CD4-positive, alpha-beta T cell treated with Interleukin-6 for 4 hours (primary cell): ENCODE measurements at places on chromosomes 7 and 10.

GRCh38 chr7:155961241-155962190 lies 149.3 kb upstream of the SHH start:
- no peak for DNase-seq

DNA sequence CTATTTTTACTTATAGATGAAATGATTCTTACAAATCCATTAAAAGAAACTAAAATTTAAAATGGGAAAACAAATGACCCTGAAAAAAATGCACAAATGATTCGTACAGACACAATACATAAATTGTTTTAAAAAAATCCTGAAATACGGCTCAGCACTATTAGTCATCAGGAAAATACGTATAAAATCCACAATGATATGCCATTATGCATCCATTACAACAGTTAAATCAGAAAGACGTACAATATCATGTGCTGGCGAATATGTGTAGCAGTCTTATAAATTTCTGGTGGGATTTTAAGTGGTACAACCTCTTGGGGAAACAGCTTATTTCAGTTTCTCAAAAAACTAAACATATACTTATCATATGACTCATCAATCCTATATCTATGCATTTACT lies 600.1 kb upstream of the STEAP1 start:
- no peak for DNase-seq

- DNase-seq, result no peak
Observed at GRCh38 chr10:77901743-77902142, 24.8 kb downstream of the DLG5 start.

- DNase-seq, result no peak
Observed at GRCh38 chr10:521261-522250, 167.9 kb downstream of the DIP2C start.

DNA sequence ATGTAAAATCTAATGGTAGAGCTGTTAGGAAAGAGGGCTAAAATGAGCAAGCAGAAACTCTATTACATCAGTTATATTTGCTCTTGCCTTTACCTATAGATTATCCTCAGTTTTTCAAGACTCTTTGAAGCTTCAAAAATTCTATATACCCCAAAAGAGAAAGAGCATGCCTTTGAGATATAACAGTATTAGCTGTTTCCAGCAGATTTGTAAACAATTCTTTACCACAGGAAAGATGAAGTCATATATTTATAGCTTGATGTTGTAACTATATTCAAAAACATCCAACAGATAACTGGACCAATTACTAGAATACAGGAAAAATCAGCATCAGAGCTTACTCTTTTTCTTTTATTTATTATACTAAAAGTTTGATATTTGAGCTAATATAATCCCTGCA lies 416.2 kb upstream of the TPK1 start:
- no peak for DNase-seq

DNA sequence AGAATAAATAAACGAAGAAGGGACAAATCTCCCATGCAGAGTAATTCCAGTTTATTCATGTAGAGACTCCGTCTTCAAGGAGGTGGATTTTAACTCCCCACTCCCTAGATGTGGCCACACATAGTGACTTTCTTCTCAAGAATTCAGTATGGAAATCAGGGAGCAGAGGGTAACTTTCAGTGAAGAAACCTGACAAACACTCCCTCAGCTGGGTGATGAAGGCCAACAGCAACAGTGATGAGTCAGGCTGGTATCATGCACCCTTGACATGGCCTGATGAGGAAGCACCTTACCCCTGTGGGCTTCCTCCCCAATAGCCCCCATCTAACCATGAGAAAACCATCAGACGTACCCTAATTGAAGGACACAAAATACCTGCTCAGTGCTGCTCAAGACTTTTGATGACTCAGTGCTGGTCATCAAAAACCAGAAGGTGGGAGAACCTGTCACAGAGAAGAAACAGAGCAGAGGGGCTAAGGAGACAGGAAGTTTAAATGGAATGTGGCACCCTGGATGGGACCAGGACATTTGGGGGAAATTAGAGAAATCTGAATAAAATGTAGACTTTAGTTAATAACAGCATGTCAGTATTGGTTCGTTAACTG lies 50.6 kb downstream of the ADAMTS14 start:
- no peak for DNase-seq

GRCh38 chr10:30186371-30186875 lies 127.0 kb upstream of the JCAD start:
- no peak for DNase-seq

DNA sequence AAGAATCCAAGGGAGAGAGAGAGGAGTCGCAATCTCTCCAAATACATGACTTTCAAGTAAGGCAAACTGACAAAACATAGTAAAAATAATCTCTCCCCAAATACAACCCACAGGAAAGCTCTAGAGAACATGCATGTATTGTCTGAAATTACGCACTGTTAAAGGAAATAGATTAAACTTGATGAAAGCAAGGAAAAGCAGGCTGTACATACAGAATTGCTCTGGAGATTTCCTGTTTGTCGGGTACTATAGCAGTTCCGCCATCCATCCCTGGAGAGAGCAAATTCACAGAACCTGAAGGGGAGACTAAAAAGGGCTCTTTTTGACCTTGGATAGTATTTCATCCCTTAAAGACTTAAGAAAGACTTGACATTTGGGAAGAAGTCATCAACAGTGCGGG lies 170.2 kb upstream of the BET1 start:
- DNase-seq, result no peak

- DNase-seq, result no peak
Observed at GRCh38 chr7:134925766-134926165, 60.5 kb upstream of the AGBL3 start.

- no peak for DNase-seq
Observed at GRCh38 chr10:76191336-76191735, 759.9 kb downstream of the LRMDA start.

- DNase-seq, result no peak
Observed at GRCh38 chr10:32530231-32530630, 84.3 kb downstream of the CCDC7 start.

DNA sequence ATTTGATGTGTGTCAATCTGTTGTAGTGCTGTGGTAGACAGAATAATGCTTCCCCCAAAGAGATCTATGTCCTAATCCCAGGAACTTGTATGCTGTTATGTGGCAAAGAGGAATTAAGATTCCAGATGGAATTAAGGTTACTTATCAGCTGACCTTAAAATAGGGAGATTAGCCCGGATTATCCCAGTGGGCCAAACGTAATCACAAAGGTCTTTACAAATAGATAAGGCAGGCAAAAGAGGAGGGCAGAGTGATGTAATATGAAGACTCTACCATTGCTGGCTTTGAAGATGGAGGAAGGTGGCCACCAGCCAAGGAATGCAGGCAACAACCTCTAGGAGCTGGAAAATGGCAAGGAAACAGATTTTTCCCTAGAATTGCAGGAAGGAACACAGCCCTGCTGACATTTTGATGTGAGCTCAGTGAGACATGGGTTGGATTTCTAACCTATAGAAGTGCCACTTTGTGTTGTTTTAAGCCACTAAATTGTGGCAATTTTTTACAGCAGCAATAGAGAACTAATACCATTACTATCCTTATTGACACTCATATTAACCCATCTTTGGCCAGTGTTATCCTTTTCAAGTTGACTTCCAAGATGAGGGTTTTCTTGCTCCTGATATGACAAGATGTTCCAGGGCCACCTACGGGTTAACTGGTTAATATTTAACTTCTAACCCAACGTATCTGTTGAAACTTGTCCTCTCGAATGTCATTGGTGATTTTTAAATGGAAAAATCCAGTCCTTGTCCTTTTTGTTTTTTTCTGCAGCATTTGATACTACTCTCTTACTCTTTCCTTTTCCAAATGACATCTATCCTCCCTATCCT lies 29.3 kb downstream of the CYCS start:
- DNase-seq, result no peak

GRCh38 chr7:142168746-142169145 lies 57.2 kb downstream of the MGAM2 start:
- no peak for DNase-seq

- no peak for DNase-seq
Observed at GRCh38 chr7:88771417-88771816, 11.9 kb downstream of the ZNF804B start.

- DNase-seq, result peak; percentile 11
Observed at GRCh38 chr10:4013651-4014121, 228.7 kb upstream of the KLF6 start.

GRCh38 chr10:108544500-108545120 lies 1378.7 kb downstream of the XPNPEP1 start:
- no peak for DNase-seq

DNA sequence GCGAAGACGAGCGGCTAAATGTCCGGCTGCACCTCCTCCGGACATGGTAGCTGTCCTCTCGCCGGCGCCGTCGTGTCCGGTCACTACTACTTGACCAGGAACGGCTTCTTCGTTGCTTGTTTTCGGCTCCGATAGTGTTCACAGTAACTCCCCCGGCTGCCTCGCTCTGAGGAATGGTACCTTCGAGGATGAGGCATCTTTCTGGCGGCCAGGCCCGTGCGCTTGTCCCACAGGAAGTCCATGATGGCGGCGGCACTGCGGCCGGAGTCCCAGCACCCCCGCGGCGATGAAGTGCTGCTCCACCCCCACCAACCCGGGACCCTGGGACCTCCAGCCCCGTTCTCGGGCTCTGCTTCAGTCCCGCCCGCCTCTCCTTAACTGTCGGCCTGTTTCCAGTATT lies 11.0 kb upstream of the CCDC126 start:
- no peak for DNase-seq

- DNase-seq, result peak; percentile 32
Observed at GRCh38 chr10:97828721-97829120, 20.9 kb upstream of the GOLGA7B start.

DNA sequence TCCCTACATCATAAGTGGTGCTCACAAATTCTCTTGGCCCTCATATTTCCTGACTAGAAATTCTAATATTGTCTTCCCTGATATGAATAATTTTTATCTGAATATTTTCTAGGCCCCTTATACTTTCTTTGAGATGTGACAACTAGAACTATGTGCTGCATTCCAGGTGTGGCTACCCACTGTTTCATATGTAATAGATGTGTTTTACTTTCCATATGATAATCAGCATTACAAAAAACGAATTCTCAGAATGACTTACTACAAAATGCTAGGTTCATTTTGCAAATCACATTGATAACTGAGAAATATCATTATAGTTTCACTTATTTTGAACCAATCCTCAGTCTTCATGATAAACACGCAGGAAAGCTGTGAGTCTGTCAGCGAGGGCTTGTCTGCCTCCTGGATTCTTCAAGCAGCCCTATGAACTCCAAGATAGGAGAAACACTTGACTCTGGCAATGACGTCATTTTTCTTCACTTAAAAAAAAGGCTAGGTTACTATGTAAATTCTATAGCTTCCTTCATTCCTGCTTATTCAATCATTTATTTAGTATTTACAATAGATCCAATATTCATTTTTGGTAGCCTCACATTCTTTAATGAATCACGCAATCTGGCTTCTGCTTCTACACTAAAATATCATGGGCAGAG lies 4.6 kb downstream of the WEE2 start:
- DNase-seq, result no peak

DNA sequence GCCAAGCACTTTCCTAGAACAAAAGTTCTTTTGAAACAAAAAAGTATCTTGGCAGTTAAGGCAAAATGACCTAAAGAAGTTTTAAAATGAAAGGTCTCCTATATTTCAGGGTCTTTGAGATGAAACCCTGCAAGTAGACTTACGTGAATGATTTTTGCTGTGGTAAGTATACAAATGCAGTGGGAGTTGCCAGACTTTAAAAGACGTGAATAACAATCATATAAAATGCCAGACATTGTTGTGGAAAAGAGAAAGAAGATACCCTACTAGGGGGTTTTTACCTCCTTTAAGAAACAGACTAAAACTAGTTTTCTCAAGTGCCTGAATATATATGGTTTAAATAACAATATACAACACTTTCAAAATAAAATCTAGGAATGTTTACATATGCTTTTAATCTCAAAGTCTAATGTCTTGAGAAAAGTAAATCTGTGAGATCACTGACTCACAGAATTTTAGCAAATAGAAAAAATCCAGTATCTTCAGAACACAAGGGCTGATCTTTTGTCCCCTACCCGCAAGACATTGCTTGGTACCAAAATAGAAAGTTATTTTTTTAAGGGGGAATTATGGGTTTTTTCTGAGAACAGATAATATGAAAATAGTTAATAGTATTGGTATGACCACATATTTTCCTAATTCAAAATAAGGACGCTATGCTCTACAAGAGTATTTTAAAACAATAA lies 29.5 kb downstream of the LRRC17 start:
- DNase-seq, result no peak

DNA sequence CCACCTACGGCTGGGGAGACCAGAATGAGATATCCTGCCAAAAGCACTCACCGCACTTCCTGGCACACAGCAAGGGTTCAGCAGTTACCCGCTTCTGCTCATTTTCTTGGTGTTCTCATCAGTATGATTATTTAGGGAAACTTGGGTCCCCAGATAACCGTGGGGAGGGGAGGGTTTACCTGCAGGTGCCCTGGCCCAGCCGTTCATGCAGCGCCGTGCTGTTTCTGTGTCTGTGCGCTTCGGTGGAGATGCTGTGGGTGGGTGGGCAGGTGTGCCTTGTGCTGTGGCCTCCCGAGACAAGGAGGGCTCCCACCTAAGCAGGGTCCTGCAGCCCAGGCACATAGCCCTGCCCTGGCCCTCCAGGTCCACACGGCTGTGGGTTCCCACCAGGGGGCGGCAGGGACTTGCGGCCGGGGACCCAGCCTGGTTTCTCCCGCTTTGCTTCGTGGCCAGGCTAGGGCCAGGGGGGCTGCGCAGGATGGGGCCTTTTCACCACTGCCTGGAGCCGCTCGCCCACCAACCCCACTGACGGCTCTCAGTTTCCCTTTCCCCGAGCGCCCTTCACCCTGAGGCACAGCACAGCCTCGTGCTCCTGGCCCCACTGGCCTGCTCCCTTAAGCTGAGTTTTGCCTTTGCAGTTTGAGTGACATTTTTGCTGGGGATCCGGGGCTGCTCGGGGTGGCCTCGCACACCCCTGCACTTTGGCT lies 78.5 kb downstream of the LHPP start:
- peak; percentile 82 for DNase-seq

GRCh38 chr7:22962775-22963350 lies 51.1 kb downstream of the HYCC1 start:
- DNase-seq, result no peak

- peak; percentile 33 for DNase-seq
Observed at GRCh38 chr7:148914208-148914777, 30.2 kb upstream of the EZH2 start.
